ENCODE measurements at places on chromosomes 5 and 9.

GRCh38 chr5:138725153-138725817, 27.9 kb upstream of the CTNNA1 start:
- DNase-seq, result peak; percentile 21

- DNase-seq, result no peak
Observed at GRCh38 chr9:87427851-87428506, 69.7 kb upstream of the DAPK1 start.

GRCh38 chr5:44900273-44900954, 91.7 kb downstream of the MRPS30 start:
- no peak for DNase-seq

- no peak for DNase-seq
Observed at GRCh38 chr5:135393691-135394090, 5.3 kb downstream of the MACROH2A1 start.

DNA sequence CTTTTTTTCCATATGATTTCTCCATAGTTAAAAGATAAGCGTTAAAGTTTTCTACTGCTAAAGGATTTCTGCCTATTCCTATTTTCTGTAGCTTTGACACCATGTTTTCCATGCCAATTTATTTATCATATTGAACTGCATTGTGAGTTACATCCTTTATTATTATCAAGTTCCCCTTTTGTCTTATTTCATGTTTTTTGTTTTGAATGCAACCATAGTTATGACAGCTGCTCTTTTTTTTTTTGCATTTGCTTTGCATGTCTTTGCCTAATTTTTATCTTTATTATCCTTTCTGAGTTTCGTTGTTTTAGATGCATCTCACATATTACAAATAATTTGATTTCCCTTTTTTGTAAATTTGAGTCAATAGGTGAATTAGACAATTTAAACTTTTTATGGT, 161.5 kb downstream of the DEPDC1B start:
- DNase-seq, result no peak

GRCh38 chr5:75089137-75089536, 36.8 kb upstream of the GCNT4 start:
- no peak for DNase-seq

DNA sequence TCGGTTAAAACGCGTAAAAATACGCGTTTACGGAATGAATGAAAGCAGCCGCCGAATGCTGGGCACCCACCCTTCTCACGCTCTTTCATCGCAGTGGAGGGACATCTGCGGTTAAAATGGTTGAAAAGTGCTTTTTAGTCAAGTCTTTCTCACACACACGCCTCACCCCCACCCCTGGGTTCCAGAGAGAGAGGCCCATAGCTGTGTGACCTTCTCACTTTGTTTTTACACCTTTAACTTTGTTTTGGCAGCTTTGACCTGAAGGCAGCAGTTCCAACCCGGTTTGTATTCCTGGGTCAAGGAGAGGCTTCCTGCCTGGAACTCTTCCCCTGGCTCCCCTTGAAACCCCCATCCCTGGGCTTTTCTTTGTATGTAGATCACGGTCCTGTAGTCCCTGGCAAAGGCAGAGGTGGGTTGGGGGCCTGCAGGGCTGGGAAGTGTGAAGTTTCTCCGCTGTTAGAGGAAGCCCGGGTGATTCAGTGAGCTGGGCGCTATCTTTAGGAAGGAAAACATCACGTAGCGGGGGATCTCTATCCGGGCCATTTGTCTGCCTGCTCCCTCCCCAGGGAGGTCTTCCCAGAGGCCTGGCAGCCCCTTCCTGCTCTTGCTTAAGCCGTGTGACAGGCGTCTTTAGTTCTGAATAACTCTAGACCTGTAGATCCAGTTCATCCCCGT, 29.6 kb downstream of the SPRY4 start:
- DNase-seq, result peak; percentile 44

DNA sequence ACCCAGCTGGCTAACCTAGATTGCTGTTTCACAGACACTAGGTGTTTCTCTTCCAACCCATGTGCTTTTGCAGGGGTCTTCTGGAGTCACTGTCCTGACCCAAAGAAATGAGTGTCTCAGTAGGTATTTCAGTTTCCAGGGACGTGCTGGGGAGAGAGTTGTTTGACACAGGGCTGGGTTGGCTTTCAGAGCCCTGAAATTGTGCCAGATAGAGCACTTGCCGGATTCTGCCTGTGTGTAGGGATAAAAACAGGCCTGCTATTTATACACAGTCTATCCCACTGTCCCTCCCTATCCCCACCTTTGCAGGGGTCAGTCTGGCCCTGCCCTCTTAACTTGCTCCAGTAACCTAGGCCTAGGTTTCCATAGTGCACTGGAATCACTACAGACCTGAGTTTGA, 957 bp upstream of the HBEGF start:
- no peak for DNase-seq

GRCh38 chr5:171419688-171420430, 412 bp downstream of the FGF18 start:
- DNase-seq, result peak; percentile 21

DNA sequence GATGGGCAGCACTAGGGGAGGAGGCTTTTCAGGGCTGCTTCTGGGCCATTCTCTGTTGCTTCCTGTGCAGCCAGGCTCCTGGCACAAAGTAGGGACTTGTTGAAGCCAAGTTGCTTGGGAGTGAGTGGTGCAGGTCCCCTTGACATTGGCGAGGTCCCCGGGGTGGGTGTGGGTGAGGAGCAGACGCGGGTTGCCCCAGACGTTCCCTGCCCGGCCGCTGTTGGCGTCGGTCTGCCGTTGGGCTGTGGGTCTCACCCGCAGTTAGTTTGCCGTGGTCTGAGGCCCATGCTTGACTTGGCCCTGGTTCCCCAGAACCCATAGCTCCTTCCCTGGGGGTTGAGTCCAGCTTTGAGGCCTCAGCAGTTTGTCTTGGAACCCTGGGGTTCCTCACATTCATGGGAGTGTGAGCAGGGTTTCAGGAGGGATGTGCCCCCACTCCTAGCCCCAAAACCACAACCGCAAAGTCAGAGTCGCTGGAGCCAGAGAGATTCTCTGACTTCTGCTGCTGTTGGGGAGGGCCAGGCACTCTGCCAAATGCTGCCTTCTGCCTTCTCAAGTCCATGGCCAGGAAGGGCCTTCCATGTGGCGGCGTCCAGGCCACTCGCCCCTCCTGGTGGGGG, 77.5 kb downstream of the RXRA start:
- peak; percentile 91 for DNase-seq

DNA sequence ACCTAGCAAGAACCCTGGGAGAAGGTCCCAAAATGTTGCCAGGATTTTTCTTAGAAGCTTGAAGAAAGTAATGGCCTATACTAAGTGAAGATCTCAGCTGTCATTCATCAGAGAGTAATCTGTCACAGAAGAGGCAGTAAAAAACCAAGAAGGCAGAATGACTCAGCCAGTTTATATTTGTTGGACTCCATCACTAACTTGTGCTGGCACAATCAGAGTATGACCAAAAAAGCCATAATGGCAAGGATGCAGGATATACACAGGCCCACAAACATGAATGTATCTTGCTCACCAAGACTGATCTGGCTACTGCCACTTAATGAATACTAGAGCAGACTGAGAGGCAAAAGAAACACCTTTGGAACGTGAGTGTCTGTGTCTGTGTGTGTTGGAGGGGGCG, 104.0 kb upstream of the POU5F2 start:
- no peak for DNase-seq

- DNase-seq, result peak; percentile 6
Observed at GRCh38 chr9:18077941-18078678, 395.8 kb upstream of the ADAMTSL1 start.

DNA sequence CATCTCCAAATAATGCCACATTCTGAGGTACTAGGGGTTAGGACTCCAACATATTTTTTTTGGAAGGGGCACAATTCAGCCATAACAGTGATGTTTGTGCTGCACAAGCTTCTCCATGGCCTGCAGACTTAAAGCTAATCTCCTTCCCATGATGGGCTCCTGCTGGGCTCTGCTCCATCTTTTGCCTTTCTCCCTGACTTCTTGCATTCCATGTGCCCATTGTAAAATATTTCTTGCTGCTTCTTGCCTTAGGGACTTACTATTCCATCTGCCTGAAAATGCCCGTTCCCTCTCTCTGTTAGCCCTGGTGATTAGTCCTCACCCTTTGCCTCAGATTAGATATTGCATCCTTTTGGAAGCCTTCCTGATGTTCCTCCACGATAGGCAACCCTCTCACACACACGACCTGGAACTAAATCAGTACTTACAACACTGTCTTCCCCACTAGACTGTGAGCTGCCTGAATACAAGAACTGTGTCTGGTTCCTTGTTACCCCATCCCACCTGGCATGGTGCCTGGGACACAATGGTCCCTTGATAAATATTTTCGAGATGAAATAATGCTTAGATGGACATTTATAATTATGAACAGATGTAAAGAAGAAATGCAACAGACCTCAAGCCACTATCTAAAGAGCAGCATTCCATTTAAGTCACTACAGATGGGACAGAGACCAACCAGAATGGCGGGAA, 33.5 kb downstream of the OR1J1 start:
- peak; percentile 88 for DNase-seq

DNA sequence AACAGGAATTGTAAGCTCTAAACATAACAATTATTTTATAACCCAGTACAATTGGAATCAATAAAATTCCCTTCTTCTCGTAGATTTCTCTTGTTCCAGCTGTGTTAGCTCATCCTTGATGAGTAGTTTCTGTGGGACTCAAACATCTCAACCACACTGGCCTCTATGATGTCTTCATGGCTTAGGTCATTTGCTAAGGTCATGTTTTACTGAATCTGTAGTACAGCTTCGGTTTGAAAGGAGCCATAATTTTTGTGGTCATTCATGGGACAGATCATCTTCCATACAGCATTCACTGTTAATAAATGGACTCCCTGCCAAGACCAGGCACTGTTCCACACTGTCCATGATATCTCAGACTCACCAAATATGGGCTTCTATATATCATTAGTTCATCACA, 369.0 kb upstream of the RFX3 start:
- DNase-seq, result peak; percentile 92

- peak; percentile 46 for DNase-seq
Observed at GRCh38 chr5:87347272-87347671, 65.5 kb downstream of the CCNH start.

DNA sequence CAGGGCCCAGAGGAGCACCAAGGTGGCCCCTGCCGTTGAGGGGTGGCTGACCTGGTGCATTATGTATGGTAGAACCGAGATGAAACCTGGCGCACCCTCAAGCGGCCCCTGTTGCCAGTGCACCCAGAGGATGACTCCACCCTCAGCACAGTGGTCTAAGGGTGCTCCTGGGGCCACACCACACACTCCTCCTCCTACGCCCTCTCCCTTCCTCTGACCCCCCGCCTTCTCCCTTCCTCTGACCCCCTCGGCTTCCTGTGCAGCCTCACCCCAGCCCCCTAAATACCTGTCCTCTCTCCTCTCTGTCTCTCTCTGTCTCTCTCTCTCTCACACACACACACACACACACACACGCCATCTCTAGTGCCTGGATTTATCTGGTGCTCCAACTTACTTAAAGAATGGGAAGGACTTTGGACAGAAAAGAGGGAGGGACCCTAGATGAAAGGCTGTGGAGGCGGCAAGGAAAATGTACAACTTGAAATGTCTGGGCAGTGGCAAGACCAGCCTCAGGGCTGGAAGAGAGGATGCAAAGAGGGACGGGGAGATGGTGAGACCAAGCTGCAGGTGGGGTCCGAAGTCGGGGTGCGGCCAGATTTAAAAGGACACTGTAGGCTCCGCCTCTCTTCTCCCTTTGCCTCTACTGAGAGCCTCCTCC, 18.2 kb upstream of the SLC30A5 start:
- no peak for DNase-seq

- DNase-seq, result no peak
Observed at GRCh38 chr9:118957585-118957984, 411.6 kb downstream of the BRINP1 start.

GRCh38 chr5:99686538-99686937, 757.7 kb upstream of the CHD1 start:
- no peak for DNase-seq

- DNase-seq, result peak; percentile 6
Observed at GRCh38 chr5:132714456-132715307, 22.7 kb downstream of the KIF3A start.

GRCh38 chr5:137617528-137618205, 118.2 kb downstream of the KLHL3 start:
- peak; percentile 52 for DNase-seq

DNA sequence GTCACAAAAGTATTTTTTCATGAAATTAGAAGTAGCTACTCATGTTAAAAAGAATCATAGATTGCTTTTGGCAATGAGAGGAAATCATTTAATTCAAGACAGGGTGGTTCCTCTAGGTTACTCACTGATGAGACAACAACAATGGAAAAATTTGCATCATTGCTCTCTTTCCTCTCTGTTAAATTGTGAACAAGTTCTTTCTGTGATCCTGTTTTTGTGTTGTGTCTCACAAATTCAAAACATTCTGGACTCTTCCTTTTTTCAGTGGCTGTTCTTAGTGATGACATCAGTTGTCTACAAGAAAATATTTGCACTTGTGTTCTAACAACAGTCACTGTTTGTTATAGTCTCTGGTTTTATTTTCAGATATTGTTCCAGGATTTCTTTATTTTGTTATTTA, 95.3 kb downstream of the XRCC4 start:
- DNase-seq, result no peak

DNA sequence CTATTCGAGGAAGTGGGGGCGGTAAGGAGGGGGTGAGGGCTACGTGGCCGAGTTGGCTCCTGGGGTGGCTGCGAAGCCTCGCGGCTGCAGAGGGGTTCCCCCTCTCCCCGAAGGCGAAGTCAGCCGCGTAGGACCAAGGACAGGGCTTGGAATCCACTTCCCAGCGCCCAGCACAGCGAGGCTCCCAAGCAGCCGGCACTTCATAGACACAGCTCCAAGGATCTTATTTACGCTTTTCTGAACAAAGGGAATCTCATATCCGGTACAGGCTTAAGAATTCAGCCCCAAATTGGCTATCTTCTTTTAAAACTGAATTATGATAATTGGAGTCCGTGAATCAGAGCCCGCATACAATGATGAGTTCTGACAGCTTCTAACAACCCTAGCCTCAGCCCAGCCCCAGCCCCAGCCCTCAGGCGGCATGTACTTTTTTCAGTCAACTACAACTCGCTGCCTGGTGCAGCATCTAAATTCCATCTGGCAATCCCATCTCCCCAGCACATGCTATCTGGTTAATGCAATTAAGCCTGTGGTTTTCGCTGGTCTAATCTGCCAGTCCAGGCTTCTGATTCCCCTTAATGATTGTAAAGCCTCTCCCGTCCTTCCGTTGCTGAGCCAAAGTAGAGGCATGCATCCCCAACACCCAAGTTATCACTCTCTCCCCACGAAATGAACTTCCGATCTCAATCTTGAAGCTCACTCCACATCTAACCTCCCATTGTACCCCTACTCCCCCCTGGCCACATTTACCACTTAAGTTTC, 1.0 kb downstream of the ELAVL2 start:
- peak; percentile 40 for DNase-seq

- peak; percentile 2 for DNase-seq
Observed at GRCh38 chr5:180575571-180575970, 15.7 kb downstream of the SCGB3A1 start.

Measured in fibroblast of upper back skin (primary cell).